GM12878 (cell line): ENCODE measurements at places on chromosomes 1 and 21. TPM values are rescaled to one million over a fixed set of nuclear protein-coding genes. Genes with fewer than 3 reads are reported as not detected.
A peak's percentile ranks its signal among the peaks of the same experiment; 100 is the strongest.

GRCh38 chr1:3021233-3021671 lies at the start of gene ACTRT2:
Gene ACTRT2 (plus strand): TSS chr1:3021467. CDS start chr1:3021687, 220 bp downstream.
- no peak for DNase-seq

- no peak for DNase-seq
Measured at GRCh38 chr1:38776466-38777065, 83.0 kb downstream of the RRAGC start.

GRCh38 chr1:92784021-92784638 lies 778 bp downstream of the EVI5 start:
- DNase-seq: peak; percentile 32

NOS1AP gene
- total RNA-seq: 0.15 TPM in 1 of 2 replicates, not detected in the other

GRCh38 chr1:51833700-51834099 lies 44.8 kb downstream of the NRDC start:
- no peak for DNase-seq

DNA sequence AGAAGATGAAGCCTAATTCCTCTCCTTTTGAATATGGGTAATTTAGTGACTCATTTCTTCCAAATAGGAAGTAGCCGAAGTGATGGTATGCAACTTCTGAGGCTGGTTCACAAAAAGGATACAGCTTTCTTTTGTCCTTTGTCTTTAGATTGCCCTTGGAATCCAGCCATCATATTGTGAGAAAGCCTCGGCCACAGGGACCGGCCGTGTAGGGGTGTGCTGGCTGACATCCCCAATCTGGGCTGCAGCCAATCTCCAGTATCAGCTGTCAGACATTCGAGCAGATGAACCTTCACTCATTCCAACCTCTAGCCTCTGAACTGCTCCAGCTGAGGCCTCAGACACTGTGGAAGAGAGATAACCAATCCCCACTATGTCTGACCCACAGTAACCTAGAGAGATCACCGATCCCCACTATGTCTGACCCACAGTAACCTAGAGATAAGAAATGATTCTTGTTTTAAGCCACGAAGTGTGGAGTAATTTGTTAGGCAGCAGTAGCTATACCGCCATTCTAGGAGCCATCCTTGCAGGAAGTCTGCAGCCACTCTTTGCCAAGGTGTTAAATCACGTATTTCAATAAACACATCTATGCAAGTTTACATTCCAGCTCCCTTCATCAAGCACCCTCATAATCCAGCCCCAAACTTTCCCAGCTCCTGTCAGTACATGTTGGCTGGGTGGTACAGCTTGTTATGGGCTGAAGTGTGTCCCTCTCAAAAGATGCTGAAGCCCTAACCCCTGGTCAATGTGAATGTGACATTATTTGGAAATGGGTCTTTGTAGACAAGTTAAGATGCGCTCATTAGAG lies 2.9 kb upstream of the DIP2A start:
- no peak for DNase-seq

- DNase-seq: no peak
Measured at GRCh38 chr1:106080608-106081325, 975.7 kb upstream of the PRMT6 start.

DNA sequence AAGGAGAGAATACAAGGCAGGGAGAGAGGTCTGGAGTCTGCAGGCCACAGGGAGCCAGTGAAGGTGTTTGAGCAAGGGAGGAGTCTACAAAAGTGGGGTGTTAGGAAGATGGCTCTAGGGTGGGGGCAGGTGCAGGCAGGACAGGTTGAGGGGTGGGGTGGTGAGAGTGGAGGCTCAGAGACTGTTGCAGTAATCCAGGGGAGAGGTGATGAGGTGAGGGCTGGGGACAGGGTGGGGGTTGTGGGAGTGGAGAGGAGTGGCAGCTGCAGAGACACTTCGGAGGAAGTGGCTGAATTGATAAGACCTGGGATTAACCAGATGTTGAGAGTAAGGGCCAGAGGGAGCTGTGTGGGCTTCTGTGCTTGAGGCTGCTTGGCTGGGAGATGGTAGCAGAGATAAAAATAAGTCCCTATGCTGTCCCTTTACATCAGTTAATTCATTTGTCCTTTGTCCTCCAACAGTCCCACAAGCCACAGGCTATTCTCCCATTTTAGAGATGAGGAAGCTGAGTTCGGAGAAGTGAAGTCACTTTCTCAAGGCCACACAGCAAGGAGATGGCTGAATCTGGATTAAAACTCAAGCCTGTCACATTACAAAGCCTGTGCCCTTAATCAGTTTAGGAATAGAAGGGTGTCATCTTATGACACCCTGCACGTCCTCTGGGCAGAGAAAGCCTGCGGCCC lies 54.8 kb upstream of the SYNC start:
- no peak for DNase-seq

- no peak for DNase-seq
Measured at GRCh38 chr1:89965193-89965768, 29.6 kb upstream of the ZNF326 start.

DNA sequence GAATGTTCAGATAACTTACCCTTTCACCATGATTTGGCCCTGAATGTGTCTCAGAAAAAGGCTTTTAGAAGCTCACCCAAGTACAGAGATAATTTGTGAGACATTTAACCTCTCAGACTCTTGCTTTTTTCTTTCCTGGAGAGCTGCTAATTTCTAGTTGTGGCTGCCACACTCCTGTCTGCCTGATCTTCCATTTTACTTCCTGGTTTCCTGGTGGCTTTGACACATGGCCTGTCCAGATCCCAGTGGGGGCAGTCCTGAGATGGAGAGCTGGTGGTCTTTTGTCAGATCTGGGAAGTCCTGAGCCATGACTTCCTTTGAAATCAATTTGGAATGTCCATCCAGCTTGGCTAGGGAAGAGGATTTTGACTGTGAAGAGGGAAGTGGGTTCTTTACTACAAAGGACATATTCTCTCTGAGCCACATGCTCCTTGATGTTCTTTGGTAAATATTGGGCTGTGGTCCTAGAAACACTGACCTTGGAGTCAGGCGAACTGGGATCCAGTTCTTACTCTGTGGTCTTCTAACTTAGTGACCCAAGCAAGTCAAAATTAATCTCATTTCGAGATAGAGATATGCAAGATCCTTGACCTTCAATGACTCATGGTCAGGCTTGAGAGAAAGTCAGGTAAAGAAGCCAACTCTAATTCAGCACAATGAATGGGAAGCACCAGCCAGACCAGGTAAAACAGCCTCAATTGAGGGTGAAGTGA lies 78.0 kb upstream of the HSD17B7 start:
- no peak for DNase-seq
